ENCODE measurements at places on chromosomes 1 and 21.

GRCh38 chr1:166122873-166123466 lies 43.8 kb downstream of the FAM78B start:
- DNase-seq = no peak

DNA sequence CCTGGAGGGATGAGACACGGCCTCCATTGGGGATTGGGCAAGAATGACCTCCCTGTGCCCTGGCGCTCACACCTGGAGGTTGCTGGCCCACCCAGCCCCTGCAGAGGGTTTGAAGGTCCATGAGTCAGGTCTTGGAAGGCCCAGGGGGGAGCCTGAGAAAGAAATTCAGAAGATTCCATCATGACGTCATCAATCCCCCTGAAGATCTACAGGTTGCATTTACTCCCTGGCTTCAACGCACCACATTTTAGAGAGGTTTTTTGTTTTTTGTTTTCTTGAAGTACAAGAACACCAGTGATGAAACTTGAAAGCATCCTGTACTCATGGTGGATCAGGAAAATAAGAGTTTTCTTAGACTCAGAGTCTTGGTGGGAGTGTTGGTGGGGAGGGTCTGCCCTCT lies 82.4 kb upstream of the SLC25A33 start:
- no peak for DNase-seq

GRCh38 chr1:12594490-12594889 lies 23.5 kb downstream of the DHRS3 start:
- DNase-seq = no peak

DNA sequence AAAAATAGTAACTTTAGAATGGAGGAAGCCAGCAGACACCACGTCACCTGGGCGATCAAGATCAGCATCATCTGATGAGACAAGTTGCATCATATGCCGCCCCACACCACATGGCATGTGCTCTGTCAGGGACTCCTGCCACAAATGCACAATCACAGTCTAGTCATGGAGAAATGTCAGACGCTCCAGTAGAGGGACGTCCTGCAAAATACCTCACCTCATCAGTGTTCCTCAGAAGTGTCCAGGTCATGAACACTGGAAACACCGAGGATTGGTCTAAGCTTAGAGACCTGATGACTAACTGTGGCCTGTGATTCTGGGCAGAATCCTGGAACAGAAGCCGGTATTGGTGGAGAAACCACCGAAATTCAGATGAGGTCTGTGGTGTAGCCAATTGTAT lies 14.3 kb downstream of the ADARB1 start:
- DNase-seq = no peak

DNA sequence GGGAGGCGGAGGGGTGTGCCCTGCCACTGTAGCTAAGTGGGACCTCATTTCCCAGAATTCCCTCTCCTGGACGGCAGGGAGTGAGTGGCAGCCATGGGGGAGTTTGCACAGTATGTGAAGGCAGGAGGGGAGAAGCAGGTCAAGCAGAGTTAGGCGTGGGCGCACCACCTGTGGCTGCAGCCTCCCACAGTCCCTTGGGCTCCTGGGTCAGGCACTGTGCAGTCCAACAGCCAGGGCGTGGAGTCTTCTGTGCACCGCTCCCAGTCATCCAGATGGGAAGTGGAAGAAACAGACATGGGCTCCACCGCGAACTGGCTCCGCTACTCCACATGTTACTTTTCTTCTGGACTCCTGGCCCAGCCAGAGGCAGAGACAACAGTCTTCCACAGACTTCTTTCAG lies 85.4 kb upstream of the TIAM1 start:
- DNase-seq = no peak

- DNase-seq = no peak
Measured at GRCh38 chr1:213972141-213972540, 15.6 kb upstream of the PROX1 start.

Measured in skeletal muscle cell (primary cell).